ENCODE measurements at places on chromosomes 3 and 15.

GRCh38 chr15:92366381-92366780 is 27.3 kb upstream of the ST8SIA2 start:
- no peak for DNase-seq

DNA sequence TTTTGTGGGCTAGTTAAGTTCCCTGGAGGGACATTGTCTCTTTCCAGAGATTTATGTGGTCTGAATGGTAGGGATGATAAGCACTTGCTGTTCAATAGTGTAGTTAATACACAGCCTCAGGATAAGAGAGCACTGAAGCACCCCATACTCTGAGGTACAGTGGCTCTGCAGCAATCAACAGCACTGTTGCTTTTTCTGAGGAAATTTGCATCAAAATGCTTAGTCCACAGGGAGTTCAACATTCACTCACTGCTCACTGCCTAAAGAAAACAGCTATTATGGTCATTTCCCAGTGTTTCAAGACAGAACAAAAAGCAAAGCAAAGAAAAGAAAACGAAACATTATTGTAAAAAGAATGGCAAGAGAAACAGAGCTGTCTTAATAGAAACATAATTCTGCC is 441.9 kb downstream of the PLOD2 start:
- no peak for DNase-seq

DNA sequence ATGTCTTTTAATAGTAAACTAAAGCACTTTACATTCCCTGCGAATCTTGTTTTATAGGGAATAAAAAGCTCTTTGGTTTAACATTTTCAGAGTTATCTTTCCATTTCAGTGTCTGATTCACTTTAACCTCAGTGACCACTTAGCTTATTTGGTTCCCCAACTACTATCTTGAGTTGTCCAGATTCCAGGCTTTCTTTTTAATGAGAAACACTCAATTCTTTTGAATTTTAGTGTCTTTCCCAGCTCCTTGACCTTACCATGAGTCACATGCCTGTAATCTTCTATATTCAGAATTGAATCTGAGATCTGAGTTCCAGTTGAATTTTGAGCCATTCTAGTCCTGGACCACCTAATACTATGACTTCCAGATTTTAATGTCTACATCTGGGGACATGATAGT is 144.4 kb downstream of the KCNAB1 start:
- DNase-seq = no peak

- peak; percentile 34 for DNase-seq
Measured at GRCh38 chr3:114178770-114179368, at the start of gene DRD3. TSS of gene DRD3 (minus strand) at chr3:114179052. CDS start at chr3:114171992, 7,060 bp downstream.

DNA sequence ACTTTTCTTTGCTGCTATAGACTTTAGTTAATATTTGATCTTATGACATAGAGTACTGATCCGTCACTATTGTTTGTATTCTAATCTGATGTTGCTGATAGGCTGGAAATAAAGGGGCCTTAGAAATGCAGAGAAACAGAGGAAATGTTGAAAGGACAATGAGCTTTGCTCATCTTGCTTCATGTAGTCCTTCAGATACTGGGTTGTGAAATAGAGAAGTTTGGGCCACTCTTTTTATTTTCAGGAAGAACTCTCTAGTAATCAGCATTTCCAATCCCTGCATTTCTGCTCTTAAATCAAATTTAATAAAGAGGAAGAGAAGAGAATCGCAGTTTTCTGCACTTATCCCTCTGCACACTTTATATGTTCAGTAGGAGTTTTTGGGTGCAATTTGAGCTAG is 192.8 kb upstream of the THBS1 start:
- DNase-seq = no peak

- DNase-seq = no peak
Measured at GRCh38 chr3:12222775-12223485, 64.2 kb upstream of the TIMP4 start.

- no peak for DNase-seq
Measured at GRCh38 chr3:159186581-159186980, 384.7 kb downstream of the MFSD1 start.

DNA sequence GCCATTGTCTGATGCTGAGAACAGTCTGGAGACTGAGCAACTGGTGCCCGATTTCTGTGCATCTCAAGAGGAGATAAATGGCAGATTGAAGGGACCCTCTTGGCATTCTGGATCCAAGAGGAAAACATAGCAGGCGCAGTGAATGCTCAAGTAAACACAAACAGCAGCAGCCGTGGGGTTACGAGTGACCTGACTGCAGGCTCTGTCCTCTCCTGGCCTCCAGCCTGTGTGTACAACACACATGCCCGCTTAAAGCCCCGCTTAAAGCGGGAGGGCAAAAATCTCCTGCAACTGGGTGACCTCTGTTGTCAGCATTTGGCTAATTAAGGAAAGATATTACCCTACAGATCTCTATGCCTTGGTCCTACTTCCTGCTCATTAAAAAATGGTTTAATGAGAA is 120.5 kb downstream of the GREM1 start:
- DNase-seq = no peak

- no peak for DNase-seq
Measured at GRCh38 chr3:9081184-9081818, 118.0 kb upstream of the RAD18 start.

DNA sequence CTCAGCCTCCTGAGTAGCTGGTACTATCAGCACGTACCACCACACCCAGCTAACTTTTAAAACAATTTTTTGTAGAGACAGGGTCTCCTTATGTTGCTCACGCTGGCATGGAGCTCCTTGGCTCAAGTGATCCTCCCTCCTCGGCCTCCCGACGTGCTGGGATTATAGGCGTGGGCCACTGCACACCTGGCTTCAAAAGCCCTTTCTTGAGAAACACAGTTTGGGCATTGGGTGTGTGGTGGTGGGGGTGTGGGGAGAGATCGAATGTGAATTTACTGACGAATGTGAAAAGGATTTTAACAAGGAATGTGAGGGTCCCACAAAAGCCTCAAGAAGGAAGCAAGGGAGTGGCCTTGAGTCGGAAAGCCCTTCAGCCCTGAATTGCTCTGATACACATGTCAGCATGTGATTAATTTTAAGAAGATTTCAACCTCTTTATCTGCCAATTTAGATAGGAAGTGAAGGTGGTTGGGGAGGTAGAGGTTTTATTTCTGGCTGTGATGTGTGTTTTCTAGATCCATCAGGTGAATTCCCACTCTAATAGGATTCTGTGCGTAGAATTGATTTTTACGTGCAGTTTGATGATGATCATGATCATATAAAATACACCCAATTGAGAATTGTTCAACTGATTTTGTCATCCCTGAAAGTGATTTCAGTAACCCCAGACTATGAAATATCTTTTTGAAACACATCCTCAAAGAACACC is 1.1 kb downstream of the CCR4 start:
- DNase-seq = no peak

DNA sequence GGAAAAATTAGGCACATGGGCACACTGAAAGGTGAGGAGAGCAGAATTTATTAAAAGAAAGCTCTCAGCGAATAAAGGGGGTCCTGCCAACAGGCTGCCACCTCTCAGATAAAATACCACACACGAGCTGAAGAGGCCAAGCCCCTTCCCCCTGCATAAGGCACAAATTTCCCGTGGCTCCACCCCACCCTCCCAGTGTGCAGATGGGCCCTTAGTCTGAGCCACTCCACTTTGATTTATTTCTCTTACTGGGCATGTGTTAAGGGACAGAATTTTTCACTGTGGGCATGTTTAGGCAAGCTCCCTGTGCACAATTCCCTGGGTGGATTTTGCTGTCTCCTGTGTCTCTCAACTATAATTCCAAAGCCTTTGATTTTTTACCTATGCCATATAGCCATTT is 409.8 kb downstream of the TBL1XR1 start:
- DNase-seq = no peak

DNA sequence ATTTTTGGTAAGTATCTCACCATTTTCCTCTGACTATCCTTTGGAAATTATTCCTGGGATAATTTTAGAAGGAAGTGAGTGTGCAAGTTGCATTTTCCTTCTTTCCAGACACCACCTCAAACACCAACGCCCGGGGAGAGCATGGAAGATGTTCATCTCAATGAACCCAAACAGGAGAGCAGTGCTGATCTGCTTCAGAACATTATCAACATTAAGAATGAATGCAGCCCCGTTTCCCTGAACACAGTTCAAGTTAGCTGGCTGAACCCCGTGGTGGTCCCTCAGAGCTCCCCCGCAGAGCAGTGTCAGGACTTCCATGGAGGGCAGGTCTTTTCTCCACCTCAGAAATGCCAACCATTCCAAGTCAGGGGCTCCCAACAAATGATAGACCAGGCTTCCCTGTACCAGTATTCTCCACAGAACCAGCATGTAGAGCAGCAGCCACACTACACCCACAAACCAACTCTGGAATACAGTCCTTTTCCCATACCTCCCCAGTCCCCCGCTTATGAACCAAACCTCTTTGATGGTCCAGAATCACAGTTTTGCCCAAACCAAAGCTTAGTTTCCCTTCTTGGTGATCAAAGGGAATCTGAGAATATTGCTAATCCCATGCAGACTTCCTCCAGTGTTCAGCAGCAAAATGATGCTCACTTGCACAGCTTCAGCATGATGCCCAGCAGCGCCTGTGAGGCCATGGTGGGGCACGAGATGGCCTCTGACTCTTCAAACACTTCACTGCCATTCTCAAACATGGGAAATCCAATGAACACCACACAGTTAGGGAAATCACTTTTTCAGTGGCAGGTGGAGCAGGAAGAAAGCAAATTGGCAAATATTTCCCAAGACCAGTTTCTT is 3.9 kb downstream of the NFKBIZ start:
- DNase-seq = no peak

DNA sequence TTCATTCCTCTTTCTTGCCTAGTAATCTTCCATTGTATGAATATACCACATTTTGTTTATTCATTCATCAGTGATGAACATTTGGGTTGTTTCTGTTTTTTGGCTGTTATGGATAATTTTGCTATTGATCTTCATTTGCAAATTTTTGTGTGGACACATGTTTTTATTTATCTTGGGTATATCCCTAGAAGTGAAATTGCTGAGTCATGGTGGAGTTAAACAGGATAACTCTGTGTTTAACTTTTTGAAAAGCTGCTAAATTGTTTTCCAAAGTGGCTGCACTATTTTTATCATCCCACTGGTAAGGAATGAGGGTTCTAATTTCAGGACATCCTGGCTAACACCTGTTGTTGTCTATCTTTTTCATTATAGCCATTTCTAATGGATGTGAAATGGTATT is 74.6 kb upstream of the ARL6 start:
- no peak for DNase-seq

DNA sequence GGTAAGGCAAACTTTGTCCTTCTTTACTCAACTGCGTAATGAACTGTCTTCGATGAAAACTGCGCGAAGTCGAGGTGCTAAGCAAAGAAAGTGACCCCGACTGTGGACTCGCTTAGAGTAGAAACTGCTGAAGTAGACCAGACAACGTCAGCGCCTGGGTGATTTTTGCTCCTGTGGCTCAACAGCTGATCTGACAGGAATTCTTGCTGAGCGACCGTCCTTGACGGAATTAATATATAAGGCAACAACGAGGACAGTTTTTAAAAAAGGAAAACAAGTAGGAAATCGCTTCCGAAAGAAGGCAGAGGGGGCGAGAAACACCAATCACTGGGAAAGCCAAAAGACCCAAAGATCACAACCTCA is 541 bp downstream of the RPS27L start:
- no peak for DNase-seq

GRCh38 chr15:56076640-56077039 is 83.2 kb upstream of the NEDD4 start:
- DNase-seq = no peak

DNA sequence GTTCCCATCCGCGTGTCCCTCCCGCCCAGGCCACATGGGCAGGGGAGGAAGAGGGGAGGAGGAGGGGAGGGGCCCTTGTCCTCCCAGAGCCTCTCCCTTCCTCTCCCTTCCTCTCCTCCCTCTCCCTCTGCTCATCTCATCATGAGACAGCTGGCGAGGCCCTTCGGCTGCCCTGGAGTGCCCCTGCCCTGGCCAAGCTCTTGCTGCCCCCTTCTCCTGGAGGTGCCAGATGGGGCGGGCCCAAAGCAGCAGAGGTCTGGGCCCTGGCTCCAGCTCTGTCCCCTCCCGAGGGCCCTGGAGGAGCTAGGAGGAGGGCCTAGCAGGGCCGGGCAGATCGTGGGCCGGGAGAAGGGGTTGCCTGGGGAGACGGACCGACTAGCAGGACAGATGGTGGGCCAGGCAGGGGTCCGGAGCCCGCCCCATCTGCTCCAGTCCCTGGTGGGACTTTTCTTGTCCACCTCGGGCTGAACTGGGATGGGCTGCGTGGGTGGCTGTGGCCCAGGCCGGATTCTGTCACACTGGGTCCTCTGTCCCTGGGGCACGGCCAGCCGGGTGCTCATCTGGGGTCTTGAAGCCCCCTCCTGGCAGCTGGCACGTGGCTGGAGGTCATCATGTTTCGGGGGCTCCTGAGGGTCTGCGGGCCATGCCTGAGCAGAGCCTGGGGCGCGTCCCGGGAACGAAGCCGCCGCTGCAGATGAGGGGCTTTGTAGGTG is 183.4 kb downstream of the GOLGA6L6 start:
- DNase-seq = no peak

DNA sequence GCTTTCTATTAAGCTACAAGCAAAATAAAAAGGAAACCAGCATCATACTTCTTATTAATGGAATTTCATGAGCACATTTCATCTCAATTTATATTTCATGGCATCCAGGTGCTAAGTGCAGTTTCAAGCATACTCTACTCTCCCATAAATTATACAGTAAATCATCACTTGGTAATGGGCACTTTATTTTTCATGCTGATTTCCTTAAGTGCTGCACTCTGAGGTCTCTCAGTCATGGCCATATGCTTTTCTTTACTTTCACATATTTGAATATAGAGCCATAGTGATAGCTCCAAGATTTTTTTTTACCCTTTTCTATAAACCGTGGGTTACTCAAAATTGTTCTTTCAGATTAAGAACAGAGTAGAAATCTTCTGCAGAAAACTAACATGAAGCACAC is 1505.7 kb upstream of the CADM2 start:
- DNase-seq = no peak

GRCh38 chr3:39639344-39640236 is 169.8 kb upstream of the MYRIP start:
- DNase-seq = peak; percentile 63

GRCh38 chr3:119416873-119417272 is 46.5 kb downstream of the TMEM39A start:
- no peak for DNase-seq

Data from Calu3 (cell line).